ENCODE measurements at places on chromosomes 5 and 9.

DNA sequence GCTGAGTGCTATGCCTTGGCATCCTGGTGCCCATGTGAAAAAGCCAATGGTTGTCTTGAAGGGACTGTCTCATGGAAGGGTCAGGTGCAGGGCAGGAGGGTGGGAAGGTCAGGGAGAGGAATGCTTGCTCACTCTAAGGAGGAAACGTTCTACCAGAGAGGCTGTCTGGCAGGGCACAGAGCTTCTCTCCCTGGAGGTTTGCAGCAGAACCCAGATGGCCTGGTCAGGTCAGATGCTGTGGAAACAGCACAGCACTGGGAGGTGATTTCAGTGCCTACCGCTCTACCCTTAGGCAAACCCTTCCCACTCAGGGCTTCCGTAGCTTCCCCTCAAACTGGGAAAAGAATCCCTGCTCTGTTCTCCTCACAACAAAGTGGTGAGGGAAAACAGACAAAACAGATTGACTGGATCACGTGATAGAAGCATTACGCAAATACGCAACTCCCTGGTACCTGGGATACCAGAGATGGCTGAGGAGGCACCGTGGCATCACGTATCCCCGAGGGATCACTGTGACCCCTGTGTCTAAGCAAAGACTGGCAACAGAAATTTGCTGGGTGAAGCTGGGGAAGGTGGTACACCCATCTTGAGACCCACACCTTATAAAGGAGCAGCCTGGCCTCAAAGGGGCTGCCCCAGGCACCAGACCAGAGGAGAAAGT lies 3.9 kb upstream of the MGAT1 start:
- DNase-seq, result peak; percentile 51

DNA sequence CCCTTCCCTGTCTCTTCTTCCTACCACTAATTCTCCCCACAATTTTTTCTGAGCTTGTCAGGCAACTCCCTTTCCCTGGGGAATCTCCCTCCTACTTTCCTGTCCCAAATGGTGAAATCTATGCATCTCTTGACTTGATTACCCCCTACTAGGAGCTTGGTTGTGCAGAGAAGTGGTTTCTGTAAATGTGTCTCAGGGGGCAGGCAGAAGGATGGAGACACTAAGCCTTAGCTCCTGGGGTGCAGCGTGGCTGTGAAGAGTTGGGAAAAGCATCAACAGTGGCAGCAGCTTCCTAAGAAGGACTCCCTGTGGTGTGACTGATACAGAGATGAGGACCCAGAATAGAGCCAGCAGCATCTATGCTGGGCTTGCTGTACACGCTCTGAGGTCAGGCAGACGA lies 62.3 kb downstream of the NRG2 start:
- no peak for DNase-seq

GRCh38 chr5:130112246-130112645 lies 208.0 kb downstream of the CHSY3 start:
- DNase-seq, result no peak

DNA sequence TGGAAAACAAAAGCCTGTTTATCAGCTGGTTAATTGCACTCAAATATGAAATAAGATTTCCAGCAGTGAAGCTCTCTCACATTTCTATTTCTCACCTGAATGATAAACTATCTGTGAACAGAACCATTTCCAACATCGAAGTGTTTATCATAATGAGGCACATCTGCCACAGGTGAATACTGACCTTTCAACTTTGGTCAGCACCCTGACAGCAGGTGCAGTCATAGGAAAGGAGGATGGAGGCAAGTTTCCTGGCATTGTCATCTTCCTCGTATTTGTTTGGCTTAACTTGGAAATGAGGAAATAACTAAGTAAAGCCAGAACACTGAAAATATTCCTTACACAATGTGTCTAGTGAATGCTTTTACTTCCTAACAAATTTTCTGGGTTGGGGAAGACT lies 716.4 kb downstream of the NR2F1-AS1 start:
- DNase-seq, result no peak

GRCh38 chr5:77210091-77210963 lies at the start of gene PDE8B:
PDE8B (plus strand) TSS chr5:77210680; CDS start chr5:77210926, 246 bp downstream.
- DNase-seq, result no peak

- DNase-seq, result no peak
Measured at GRCh38 chr5:158798140-158798539, 301.6 kb downstream of the EBF1 start.

DNA sequence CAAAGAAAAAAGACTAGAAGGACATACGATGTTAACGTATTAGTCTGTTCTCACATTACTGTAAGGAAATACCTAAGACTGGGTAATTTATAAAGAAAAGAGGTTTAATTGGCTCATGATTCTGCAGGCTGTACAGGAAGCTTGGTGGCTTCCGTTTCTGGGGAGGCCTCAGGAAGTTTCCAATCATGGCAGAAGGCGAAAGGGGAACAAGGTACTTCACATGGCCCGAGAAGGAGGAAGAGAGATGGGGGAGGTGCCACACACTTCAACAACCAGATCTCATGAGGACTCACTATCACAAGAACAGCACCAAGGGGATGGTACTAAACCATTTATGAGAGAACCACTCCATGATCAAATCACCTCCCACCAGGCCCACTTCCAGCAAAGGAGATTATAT lies 110.1 kb downstream of the CARTPT start:
- no peak for DNase-seq

DNA sequence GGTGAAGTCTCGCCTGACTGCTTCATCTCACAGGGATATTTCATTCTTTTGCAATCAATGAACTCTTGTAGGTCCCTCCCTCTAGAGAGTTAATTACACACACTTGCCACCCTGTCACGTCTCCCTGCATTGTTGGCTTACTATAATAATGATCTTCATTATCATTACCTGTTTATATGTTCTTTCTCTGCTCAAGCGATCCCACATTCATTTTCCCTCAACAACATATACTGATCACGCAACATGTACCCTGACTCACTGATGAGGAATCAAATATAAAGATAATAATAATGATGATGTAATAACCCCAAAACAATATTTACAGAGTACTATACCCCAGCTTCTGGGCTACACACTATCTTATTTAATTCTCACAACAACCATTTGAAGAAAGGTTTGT lies 88.5 kb downstream of the FEM1C start:
- DNase-seq, result no peak

- peak; percentile 57 for DNase-seq
Measured at GRCh38 chr9:92010705-92011536, 60.9 kb upstream of the ROR2 start.

GRCh38 chr5:172082180-172082579 lies 75.7 kb upstream of the FBXW11 start:
- no peak for DNase-seq

- DNase-seq, result no peak
Measured at GRCh38 chr5:5350101-5350500, 72.4 kb upstream of the ICE1 start.

GRCh38 chr9:35908504-35909125 lies 675 bp upstream of the SPAAR start:
- no peak for DNase-seq

DNA sequence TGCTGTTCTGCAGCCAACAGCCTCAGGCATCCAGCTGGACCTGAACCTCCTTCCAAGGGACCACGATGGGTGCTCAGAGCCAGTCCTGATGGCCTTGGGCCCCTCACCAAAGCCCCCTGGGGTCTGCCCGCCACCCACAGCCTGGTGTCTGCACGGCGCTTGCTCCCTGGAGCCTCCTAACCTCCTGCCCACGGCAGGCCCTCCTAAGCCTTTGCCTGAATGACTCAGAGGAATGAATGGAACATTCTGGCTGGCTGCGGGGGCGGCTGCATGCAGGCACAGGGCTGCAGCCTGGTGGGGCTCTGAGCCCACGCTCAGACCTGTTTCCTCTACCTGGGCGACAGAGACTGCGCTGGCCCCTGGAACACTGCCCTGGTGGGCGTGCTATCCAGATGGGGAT lies 6.9 kb downstream of the SOHLH1 start:
- no peak for DNase-seq

GRCh38 chr5:125236981-125237380 lies 490.5 kb upstream of the ZNF608 start:
- no peak for DNase-seq

GRCh38 chr5:39399135-39400036 lies 25.4 kb downstream of the DAB2 start:
- no peak for DNase-seq

GRCh38 chr5:113489299-113489698 lies 1.0 kb upstream of the MCC start:
- DNase-seq, result no peak

GRCh38 chr9:7103771-7104170 lies 346.0 kb downstream of the KDM4C start:
- no peak for DNase-seq

DNA sequence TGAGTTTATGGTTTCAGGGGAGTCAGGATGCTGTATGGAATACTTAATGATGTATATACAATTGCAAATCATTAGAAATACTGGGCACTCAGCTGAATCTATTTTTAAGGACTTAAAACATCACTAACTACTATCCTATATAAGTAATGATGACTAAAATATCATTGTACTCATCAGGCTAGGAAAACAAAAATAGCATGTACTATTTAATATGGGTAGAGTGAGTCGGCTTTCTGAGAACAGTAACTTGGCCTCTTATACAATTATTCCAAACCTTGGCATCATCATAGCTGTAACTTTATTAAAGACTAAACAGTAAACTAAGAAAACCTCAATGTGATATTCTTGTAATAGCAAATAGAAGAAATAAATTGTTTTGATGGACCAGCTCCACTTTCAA lies 94.5 kb downstream of the PJA2 start:
- no peak for DNase-seq

DNA sequence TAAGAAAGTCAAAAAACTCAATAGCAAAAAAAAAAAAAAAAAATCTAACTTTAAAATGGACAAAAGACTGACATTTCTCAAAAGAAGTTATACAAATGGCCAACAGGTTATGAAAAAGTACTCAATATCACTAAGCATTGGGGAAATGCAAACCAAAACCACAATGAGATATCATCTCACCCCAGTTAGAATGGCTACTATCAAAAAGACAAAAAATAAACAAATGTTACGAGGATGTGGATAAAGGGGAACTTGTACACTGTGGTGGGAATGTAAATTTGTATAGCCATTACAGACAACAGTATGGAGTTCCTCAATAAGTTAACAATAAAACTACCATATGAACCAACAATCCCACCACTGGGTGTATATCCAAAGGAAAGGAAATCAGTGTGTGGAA lies 37.2 kb downstream of the ENC1 start:
- no peak for DNase-seq

- DNase-seq, result no peak
Measured at GRCh38 chr9:128731691-128732090, 7.8 kb upstream of the ZDHHC12 start.

- no peak for DNase-seq
Measured at GRCh38 chr5:88665750-88666215, 217.2 kb downstream of the MEF2C start.

DNA sequence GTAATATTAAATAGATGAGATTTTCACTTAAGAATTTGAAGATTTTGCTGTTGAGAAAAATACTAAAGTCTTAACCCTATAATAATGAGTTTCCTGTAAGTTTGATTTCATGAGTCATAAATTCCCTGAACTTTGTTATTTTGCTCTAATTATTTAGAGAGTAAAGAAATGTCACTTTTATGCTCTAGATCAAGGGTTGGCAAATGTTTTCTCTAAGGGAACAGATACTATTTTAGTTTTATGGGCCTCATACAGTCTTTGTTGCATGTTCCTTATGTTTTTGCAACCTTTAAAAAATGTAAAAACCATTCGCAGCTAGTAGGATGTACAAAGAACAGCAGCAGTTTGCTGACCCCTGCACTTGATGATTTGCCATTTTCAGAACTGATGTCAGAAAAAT lies 480 bp upstream of the TXNDC8 start:
- DNase-seq, result no peak

DNA sequence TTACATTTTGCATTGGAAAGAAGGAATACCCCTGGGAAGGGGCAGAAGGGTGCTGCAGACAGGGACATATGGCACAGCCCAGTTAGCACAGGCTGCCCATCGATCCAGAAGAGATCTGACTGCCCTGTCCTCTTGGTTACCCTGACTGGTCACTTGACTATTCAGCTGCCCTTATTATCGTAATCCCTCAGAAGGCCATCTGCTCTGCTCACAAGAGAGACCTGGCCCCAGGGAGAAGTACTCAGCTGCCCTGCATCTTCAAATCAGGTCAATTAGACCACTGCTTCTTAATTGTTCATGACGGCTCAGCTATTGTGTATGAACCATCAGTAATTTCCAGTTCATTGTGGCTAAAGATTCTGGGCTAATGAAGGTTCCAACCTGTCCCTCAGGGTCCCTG lies 345.0 kb downstream of the TLE1 start:
- DNase-seq, result no peak

DNA sequence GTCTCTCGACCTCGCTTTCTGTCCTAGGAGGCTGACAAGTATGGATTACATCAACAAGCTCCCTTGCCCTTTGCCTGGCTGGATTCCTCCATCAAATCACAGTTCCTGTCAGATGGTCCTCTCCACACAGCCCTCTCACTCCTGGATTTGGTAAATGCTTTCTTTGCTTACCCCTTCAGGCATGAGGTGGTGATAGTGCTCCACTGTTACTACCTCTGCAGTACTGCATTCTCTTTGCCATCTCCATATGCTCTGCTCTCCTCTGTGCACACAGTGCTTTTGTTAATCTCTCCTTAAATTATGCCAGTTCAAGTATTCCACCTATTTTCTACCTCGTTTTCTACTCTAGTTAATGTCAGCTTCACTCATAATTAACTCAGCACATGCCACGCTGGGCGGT lies 279.2 kb downstream of the DMAC1 start:
- DNase-seq, result no peak

DNA sequence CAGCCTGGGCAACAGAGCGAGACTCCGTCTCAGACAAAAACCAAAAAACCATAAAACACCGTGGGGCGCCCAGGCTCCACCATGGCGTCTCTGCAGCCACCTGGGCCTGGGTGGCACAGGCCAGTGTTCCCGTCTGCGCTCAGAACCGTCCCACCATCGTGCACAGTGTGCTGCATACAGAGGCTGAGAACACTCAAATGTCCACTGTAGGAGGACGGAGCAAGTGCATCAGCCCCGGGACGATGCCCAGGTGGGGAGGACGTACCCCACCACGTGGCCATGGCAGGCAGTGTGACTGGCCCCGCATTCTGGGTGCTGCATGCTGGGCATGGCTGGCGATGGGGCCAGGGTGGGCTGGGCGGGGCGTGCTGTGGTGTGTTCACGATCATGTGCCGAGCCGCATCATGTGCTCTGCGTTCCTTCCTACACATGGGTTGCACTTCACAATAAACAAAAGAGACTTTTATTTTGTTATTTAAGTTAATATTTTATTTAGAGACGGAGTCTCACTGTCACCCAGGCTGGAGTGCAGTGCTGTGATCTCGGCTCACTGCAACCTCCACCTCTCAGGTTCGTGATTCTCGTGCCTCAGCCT lies 37.8 kb downstream of the EXD3 start:
- DNase-seq, result peak; percentile 35

All from right lobe of liver (tissue), 6 donors.